Osteocyte (in vitro differentiated cells): ENCODE measurements at places on chromosomes 7 and 10. TPM values are rescaled to one million over a fixed set of nuclear protein-coding genes. Genes with fewer than 3 reads are reported as not detected.
A peak's percentile ranks its signal among the peaks of the same experiment; 100 is the strongest.

DNA sequence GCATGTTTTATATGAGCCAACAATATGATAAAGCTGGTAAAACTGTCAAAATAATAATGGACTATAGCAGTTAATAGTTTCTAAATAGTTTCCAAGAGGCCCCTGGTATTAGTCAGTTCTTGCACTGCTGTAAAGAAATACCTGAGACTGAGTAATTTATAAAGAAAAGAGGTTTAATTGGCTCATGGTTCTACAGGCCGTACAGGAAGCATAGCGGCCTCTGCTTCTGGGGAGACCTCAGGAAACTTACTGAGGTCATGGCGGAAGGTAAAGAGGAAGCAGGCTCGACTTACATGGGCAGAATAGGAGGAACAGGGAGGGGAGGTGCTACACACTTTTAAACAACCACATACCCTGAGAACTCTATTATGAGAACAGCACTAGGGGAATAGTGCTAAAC is 104.6 kb downstream of the PPP1R9A start:
- no peak overlapping the region for H3K4me3 ChIP-seq
- H3K36me3 ChIP-seq = no peaks in the 10 kb centered on the region
- H3K4me1 ChIP-seq = peaks cover 6% of the 10 kb centered on the region
- DNase-seq = no peak
- no peak overlapping the region for H3K27ac ChIP-seq

- H3K4me3 ChIP-seq = no peak overlapping the region
- H3K27ac ChIP-seq = no peak overlapping the region
- no peak for DNase-seq
- peaks cover 51% of the 10 kb centered on the region for H3K27me3 ChIP-seq
Observed at GRCh38 chr7:113652501-113652900, 266.3 kb downstream of the PPP1R3A start.

- peaks cover 7% of the 10 kb centered on the region for H3K4me1 ChIP-seq
- H3K27ac ChIP-seq = no peak overlapping the region
- peak overlapping the region; percentile 48 for H3K4me3 ChIP-seq
- no peaks in the 10 kb centered on the region for H3K27me3 ChIP-seq
- peak; percentile 93 for DNase-seq
Observed at GRCh38 chr10:96374985-96375830, 16.4 kb upstream of the OPALIN start.

DNA sequence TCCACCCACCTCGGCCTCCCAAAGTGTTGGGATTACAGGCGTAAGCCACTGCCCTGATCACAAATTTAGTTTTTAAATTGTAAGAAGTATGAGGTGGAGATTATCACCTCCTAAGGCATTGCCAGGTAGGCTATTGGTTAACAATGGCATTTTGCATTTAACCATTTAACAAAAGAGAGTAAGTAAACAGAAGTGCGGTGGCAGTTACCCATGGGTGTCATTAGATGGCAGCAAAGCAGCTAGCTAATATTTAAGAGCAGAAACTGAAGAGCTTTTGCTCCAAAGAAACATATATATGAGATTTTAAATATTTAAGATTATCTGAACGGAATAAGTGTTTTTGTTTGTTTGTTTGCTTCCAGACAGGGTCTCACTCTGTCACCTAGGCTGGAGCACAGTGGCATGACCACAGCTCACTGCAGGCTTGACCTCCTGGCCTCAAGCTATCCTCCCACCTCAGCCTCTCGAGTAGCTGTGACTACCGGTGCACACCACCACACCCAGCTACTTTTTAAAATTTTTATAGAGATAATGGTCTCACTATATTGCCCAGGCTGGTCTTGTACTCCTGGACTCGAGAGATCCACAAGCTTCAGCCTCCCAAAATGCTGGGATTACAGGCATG is 325.5 kb upstream of the C7orf33 start:
- no peak overlapping the region for H3K4me3 ChIP-seq
- peaks cover 5% of the 10 kb centered on the region for H3K4me1 ChIP-seq
- H3K27ac ChIP-seq = no peak overlapping the region
- no peak for DNase-seq

GRCh38 chr7:133675510-133676218 is 422.8 kb downstream of the EXOC4 start:
- H3K4me3 ChIP-seq = no peak overlapping the region
- no peaks in the 10 kb centered on the region for H3K4me1 ChIP-seq
- no peak overlapping the region for H3K27ac ChIP-seq
- no peaks in the 10 kb centered on the region for H3K36me3 ChIP-seq
- no peak for DNase-seq
- H3K27me3 ChIP-seq = no peaks in the 10 kb centered on the region

- no peak for DNase-seq
- H3K27ac ChIP-seq = no peak overlapping the region
- H3K4me3 ChIP-seq = no peak overlapping the region
- H3K27me3 ChIP-seq = peaks cover 49% of the 10 kb centered on the region
- H3K36me3 ChIP-seq = no peaks in the 10 kb centered on the region
Observed at GRCh38 chr7:87596696-87597095, 4.0 kb downstream of the ABCB1 start.

DNA sequence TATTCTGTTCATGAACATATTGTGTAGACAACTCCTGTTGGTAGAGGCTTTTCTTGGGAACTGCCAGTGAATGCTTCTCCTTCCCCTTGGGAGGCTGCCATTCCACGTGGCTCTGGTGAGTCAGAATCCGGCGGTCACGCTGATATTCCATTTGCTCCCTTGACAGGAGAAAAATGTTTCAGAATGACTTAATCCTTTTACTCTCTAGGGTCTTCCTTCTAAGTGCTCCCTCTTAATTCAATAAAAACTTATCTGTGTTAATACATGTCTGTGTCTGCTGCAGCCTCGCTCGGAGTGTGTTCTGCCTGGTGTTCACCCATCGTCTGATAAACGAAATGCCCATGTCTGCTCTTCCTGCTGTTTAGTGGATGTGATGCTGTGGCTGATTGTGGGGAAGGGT is 278.6 kb downstream of the ARHGAP12 start:
- no peak for DNase-seq
- peak overlapping the region; percentile 32 for H3K27ac ChIP-seq
- H3K27me3 ChIP-seq = no peaks in the 10 kb centered on the region
- H3K4me1 ChIP-seq = peaks cover 30% of the 10 kb centered on the region
- peak overlapping the region; percentile 10 for H3K4me3 ChIP-seq

DNA sequence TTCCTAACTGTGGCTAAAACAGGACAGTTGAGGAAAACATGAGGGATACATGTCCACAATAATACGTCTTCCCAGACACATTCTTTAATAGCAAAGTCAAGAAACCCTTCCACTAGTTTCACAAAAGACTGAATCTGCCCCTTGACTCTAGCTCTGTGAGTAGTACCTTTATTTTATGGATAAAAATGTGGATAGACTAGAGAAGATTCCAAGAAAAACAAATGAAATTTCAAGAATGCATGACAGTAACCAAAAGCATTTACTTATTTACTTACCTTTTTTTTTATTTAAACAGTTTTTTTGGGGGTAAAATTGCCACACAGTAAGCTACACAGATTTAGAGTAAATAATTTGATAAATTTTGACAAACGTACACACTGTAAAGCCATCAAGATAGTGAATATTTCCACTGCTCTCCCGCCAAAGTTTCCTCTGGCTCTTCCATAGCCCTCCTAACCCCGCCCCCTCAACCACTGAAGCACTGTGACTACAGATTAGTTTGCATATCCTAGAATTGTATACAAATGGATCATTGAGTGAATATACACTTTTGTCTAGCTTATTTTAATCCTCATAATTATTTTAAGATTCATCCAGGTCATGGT is 420.4 kb upstream of the ZMIZ1 start:
- peaks cover 23% of the 10 kb centered on the region for H3K27me3 ChIP-seq
- H3K4me1 ChIP-seq = peaks cover 2% of the 10 kb centered on the region
- no peak overlapping the region for H3K27ac ChIP-seq
- no peaks in the 10 kb centered on the region for H3K36me3 ChIP-seq
- no peak overlapping the region for H3K4me3 ChIP-seq

- no peaks in the 10 kb centered on the region for H3K36me3 ChIP-seq
- peaks cover 12% of the 10 kb centered on the region for H3K27me3 ChIP-seq
- peaks cover 16% of the 10 kb centered on the region for H3K4me1 ChIP-seq
- H3K27ac ChIP-seq = peak overlapping the region; percentile 24
Observed at GRCh38 chr7:95549818-95550529, 46.3 kb downstream of the PDK4 start.

- no peak overlapping the region for H3K27ac ChIP-seq
- peaks cover 32% of the 10 kb centered on the region for H3K4me1 ChIP-seq
- no peak for DNase-seq
- no peaks in the 10 kb centered on the region for H3K27me3 ChIP-seq
- no peaks in the 10 kb centered on the region for H3K36me3 ChIP-seq
Observed at GRCh38 chr7:151657173-151657572, 137.5 kb upstream of the RHEB start.

GRCh38 chr10:72062382-72062781 is 26.0 kb downstream of the SPOCK2 start:
- H3K27me3 ChIP-seq = peaks cover 6% of the 10 kb centered on the region
- no peak for DNase-seq
- no peak overlapping the region for H3K27ac ChIP-seq
- no peaks in the 10 kb centered on the region for H3K36me3 ChIP-seq
- H3K4me3 ChIP-seq = no peak overlapping the region

DNA sequence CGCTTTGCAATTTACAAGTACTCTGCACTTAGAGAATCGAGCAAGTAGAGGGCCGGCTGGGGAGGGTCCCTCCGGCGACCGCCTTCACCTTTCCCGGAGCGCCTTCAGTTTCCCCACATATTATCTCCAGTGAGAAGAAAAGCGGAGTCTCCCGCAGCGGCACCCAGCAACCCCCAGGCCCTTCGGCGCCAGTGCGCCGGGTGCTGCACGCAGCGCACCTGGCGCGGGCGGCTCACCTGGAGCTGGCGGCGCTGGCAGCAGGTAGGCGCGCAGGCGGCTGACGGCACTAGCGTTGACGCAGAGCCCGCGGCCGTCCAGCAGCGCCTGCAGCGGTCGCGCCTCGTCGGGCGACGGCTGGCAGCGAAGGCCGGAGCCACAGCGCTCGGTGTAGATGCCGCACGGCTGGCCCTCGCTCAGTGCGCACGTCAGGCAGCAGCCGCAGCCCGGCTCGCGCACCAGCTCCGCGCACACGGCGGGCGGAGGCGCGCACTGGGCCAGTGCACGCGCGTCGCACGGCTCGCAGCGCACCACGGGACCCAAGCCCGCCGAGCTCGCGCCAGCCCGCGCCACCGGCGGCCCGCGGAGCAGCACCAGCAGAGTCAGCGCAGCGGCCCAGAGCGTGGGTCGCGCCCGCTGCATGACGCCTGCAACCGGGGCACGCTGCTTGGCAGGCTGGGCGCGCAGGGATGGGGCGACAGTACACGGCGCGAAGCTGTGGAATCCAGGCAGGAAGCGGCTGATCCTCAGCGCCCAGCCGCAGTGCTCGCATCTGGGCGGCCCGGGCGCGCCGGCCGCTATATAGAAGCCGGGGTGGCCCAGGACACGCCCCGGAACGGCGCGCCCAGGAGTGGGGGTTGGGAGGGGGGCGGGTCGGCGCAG is at the start of gene IGFBP3:
Gene IGFBP3, minus strand, starts transcription at position 771 of the 879 bp plus-strand sequence. Its CDS starts 132 bp downstream, at position 639.
- H3K4me1 ChIP-seq = peaks cover 71% of the 10 kb centered on the region

DNA sequence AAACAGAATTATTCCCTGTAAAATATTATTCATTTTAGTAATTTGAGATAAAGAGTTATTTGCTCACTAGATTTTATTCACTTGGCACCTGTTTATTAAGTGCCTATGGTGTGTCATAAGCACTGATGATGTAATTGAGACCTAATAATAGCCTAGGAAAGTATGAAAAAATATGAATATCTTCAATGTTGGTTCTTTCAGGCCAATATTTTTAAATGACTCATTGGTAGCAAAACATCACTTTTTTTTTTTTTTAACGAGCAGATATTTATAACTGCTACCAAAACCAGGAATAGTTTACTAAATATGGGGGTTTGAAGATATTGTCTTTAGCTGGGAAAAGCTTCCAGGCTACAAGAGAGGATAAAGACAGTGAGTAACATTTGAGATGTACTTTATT is 228.0 kb downstream of the PRKG1 start:
- no peak for DNase-seq
- no peak overlapping the region for H3K4me3 ChIP-seq
- no peaks in the 10 kb centered on the region for H3K27me3 ChIP-seq
- peaks cover 31% of the 10 kb centered on the region for H3K4me1 ChIP-seq
- H3K27ac ChIP-seq = no peak overlapping the region
- no peaks in the 10 kb centered on the region for H3K36me3 ChIP-seq

- peaks cover 19% of the 10 kb centered on the region for H3K4me1 ChIP-seq
- DNase-seq = peak; percentile 89
- H3K4me3 ChIP-seq = peak overlapping the region; percentile 91
- no peaks in the 10 kb centered on the region for H3K27me3 ChIP-seq
Observed at GRCh38 chr7:96321031-96321657, 754 bp downstream of the SLC25A13 start.

DNA sequence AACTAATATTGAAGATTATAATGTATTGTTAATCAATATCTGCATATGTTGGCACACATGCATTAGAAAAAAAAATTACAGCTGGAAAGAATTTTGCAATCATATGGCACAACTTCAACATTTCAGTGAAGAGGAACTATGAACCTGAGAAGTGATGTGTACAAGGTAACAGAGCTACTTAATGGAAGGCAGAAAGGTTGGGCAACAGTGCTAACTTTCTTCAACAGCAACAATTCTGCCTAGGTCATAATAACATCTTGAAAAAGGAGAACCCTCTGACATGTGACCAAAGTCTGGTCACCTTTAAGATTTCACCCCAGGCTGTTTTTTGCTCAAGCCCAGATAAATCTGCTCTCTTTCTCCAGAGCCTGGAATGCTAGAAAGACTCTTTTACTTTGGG is 47.9 kb upstream of the SKAP2 start:
- H3K36me3 ChIP-seq = no peaks in the 10 kb centered on the region
- H3K27me3 ChIP-seq = peaks cover 7% of the 10 kb centered on the region
- no peak overlapping the region for H3K4me3 ChIP-seq
- DNase-seq = no peak
- H3K27ac ChIP-seq = no peak overlapping the region

DNA sequence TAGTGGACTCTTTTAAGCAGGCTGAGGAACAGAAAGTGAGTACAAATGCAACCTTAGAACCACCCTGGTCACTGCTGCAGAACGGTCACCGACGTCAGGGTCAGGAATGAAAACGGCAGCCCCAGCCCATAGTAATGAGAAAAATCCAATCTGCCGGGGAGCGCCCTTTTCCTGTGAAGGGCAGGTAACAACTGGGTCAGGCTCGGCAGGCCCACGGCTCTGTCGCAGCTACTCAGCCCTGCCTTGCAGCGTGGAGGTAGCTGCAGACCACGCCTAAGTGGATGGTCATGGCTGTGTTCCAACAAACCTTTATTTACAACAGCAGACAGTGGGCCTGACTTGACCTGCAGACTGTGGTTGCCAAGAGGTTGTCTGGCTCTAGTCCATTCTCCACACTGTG is 563.2 kb downstream of the DNAJB6 start:
- H3K4me1 ChIP-seq = no peaks in the 10 kb centered on the region
- H3K4me3 ChIP-seq = no peak overlapping the region
- H3K27me3 ChIP-seq = no peaks in the 10 kb centered on the region
- no peak for DNase-seq
- H3K36me3 ChIP-seq = no peaks in the 10 kb centered on the region

GRCh38 chr10:102438374-102438773 is 6.0 kb upstream of the CUEDC2 start:
- H3K36me3 ChIP-seq = no peaks in the 10 kb centered on the region
- H3K4me1 ChIP-seq = peaks cover 9% of the 10 kb centered on the region
- H3K27me3 ChIP-seq = peaks cover 20% of the 10 kb centered on the region
- H3K27ac ChIP-seq = no peak overlapping the region
- no peak overlapping the region for H3K4me3 ChIP-seq

The FKBP9 gene
- total RNA-seq = 229 and 237 TPM in 2 replicates

The BTBD16 gene
- total RNA-seq = not detected in 2 replicates

The GET4 gene
- total RNA-seq = 33.7 and 36.4 TPM in 2 replicates

The EZH2 gene
- 13.0 and 14.9 TPM in 2 replicates for total RNA-seq

The MYPN gene
- 1.0 and 1.8 TPM in 2 replicates for total RNA-seq

The MSS51 gene
- 2.6 and 2.8 TPM in 2 replicates for total RNA-seq

The MYO1G gene
- 0.05 TPM in 1 of 2 replicates, not detected in the other for total RNA-seq

The SLC18A3 gene
- 0.32 and 0.34 TPM in 2 replicates for total RNA-seq

The FBXL15 gene
- total RNA-seq = 9.8 and 10.5 TPM in 2 replicates

The CTAGE8 gene
- 0.97 TPM in 1 of 2 replicates, not detected in the other for total RNA-seq

The PON3 gene
- total RNA-seq = not detected in 2 replicates
